Stimulated activated CD8-positive, alpha-beta memory T cell treated with anti-CD3 and anti-CD28 coated beads, Interleukin-4, amount 100 ng/mL, for 1 hour (primary cell): ENCODE measurements at places on chromosomes 7 and 10.

DNA sequence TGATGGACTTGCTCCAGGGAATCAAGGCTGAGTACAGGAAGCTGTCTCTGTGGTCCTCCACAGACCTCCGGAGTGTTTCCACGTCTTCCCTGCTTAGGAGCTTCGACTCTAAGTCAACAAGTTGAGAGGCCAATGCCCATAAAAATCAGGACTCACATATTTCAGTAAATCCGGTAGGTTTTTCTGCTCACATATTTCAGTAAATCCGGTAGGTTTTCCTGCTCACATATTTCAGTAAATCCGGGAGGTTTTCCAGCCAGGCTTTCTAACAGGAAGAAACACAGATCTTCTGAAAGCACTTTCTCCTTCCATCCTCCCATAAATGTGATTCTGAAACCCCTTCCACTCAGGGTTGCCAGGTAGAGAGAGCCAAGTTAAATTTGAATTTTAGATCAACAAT lies 340.1 kb upstream of the SHH start:
- DNase-seq: no peak

- no peak for DNase-seq
Measured at GRCh38 chr7:144255471-144255897, 9.1 kb downstream of the OR2A7 start.

- DNase-seq: no peak
Measured at GRCh38 chr7:21850531-21851285, 95.0 kb downstream of the CDCA7L start.

DNA sequence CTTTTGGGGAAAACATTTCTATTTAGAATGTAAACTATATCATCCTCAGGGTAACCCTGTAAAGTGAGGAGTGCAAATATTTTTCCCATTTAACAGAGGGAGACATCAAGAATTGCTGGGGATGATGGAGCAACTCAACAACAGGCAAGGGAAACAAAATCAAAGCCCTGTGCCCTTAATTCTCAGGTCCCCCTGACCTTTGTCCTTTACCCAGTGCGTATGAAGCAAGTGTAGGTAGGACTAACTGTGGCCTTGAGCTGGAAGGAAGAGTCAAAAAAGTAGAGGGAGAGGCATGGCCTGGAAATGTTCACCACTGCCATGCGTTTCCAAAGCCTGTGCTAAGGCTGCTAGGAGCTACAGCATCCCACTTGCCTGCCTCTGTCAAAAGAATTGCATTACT lies 896.9 kb downstream of the LRMDA start:
- DNase-seq: no peak

DNA sequence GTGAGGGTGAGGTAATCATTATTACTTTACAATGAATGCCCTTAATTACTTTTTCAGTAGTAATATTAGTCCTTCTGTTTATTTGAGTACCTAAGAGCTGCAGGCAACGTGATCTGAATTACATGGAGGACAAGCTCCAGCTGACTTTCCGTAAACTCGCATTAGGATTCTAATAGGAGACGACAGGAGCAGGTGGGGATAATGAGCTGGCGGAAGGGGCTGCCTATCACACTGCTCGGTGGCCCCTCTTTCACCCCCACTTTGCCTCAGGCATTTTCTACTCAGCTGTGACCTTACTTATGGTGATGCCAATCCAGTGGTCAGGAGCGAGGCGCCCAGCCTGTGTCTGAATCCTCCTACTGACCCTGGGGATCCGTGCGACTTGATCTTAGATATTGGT lies at the start of gene C7orf33:
Gene C7orf33 (plus strand): TSS at position 296 of the 400 bp plus-strand sequence. CDS start 160 bp downstream, outside the sequence.
- no peak for DNase-seq

DNA sequence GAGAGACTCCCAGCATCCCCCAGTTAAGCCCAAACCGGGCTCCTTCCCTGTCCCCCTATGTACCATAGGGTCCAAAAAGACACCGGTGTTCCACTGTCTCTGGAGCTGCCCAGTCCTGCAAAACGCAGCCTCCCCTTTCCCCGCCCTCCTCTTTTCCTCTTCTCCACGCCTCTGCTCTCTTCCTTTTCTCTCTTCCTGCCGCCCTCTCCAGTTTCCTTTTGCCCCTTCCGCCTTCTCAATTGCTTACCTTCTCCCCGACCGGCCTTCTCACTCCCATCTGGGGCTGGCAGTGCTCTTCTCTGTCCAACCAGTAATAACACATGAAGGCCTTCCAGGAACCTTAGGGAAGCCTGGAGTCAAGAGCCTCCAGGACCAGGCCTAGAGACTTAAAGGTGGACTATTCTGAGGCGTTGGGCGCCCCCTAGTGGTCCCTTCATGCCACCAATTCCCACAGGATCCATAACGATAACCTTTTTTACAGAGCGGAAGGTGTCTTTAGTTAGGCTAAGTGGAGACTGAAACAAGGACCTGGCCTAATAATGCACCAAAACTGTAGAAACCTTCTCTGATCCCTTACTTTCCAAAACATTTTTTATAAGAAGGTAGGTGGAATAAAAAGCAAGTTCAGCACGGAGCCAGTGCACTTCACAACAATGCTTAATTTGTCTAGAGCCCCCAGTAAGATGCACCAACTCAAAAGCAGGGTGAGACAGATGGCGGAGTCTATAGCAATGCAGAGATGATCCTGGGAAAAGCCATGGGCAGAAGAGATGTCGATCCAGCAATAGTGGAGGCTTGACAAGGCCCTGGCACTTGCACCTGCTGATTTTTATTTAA lies 27.2 kb upstream of the MSRB2 start:
- peak; percentile 41 for DNase-seq

DNA sequence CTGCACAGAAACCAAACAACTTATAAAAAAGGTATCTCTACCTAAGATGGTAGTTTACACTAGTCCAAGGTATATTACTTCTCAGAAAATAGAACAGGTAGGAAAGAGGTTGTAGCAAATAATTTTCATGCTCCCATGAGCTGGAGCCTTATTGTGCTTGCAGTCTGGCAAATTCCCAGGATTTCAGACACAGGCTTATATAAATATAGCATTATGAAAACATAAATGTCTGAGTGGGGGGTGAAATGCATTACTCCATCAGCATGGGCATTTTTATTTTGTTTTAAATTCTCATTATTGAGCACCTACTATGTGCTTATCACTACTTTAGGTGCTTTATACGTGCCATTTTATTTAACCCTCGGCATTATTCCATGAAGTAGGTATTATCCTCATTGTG lies 83.0 kb upstream of the PHYHIPL start:
- DNase-seq: no peak

DNA sequence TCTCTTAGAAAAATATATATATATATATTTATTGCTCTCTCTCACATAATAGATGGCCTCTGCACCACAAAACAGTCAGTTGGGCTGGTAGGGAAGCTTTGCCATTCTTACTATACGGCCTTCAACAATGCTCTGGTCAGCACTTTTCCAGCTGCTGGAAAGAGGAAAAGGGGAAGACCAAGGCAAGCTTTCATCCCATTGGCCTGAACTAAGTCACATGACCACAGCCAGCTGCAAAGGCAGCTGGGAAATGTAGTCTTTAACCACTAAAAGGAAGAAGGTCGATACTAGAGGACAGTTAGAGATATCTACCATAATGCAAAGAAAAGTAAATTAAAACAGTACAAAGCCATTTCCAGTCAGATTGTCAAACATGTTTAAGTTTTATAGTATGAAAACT lies 58.4 kb upstream of the MACROH2A2 start:
- no peak for DNase-seq

DNA sequence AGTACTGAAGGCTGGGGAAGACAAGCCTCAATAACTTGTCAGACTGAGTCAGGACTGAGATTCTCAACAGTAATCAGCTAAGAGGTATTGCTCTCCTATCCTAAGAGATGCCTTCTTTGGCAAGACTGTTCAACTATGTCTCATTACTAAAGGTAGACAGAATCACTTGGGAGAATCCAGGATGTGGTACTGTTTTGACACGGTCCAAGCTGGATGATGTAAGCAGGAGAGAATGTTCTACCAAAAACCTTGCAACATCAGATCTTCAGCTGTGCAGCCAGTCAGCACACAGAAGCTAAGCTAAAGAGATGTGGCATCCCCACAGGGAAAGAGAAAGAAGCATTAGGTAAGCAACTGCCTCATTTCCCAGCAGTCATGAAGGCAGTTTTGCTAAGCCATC lies 391.4 kb downstream of the NRG3 start:
- no peak for DNase-seq

DNA sequence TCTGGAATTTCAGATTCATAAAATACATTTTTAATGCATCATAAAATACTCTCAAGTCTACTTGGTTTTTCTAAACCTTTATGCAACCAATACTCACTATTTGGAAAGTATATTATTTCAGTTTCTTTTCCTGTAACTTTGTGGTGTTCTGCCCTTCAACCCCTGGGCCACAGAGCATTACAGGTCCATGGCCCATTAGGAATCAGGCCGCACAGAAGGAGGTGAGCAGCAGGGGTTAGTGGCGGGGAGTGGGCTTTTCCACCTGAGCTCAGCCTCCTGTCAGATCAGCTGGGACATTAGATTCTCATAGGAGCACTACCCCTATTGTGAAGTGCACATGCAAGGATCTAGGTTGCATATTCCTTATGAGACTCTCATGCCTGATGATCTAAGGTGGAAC lies 9.7 kb downstream of the SNX13 start:
- no peak for DNase-seq

GRCh38 chr10:1737222-1738061 lies at the start of gene ADARB2:
Gene ADARB2 (minus strand): TSS chr10:1737525.
- no peak for DNase-seq

DNA sequence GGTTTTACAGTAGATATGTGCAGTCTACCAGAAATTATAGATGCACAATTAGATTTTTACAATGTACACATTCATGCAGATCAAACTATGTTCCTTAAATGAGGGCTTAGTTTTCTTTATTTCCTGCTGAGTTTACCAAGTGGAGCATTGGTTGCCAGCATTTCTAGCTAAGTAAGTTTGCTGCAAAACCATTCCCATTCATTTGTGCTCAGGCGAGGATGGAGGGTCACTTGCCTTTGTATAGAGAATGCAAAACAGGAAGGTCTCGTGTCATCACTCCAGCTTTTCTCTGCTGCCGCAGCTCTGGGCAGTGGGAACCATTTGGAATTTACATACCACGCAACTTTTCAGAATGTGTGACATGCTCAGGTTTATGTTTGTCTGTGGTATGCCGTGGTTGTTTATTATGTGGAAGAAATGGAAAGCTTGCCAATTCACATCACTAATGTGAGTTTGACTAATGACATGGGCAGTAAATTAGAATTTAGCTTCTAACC lies 198.6 kb downstream of the TRIL start:
- DNase-seq: no peak
